ENCODE measurements at places on chromosomes 11 and 22. TPM values are rescaled to one million over a fixed set of nuclear protein-coding genes. Genes with fewer than 3 reads are reported as not detected.
A peak's percentile ranks its signal among the peaks of the same experiment; 100 is the strongest.

DNA sequence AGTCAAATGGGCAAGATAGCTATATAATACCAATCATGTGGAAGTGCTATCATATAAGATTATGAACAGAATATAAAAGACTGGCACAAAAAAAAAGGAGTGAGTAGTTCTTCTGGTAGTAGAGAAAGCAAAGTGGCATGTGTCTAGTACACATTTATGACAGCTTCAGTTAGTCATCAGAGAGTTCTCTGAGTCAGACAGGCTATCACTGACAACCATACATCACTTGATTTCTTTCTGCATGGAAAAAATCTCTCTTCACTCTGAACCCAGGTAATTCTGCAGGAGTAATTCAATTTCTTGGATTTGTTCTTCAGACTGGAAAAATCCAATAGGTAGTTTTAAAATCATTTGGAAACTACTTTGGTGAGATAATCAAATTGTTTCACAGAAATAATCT is 286.8 kb upstream of the ANO3 start:
- no peaks in the 10 kb centered on the region for H3K4me1 ChIP-seq
- no peaks in the 10 kb centered on the region for H3K27me3 ChIP-seq
- H3K4me3 ChIP-seq: no peak overlapping the region
- no peaks in the 10 kb centered on the region for H3K36me3 ChIP-seq
- no peak overlapping the region for H3K27ac ChIP-seq

GAS2 gene
- 0.77 TPM for total RNA-seq

- peaks cover 5% of the 10 kb centered on the region for H3K4me1 ChIP-seq
- no peak overlapping the region for H3K27ac ChIP-seq
- H3K27me3 ChIP-seq: peaks cover 16% of the 10 kb centered on the region
- H3K36me3 ChIP-seq: no peaks in the 10 kb centered on the region
- DNase-seq: no peak
- H3K4me3 ChIP-seq: no peak overlapping the region
Observed at GRCh38 chr11:67416416-67417335, 1.2 kb downstream of the CARNS1 start.

GRCh38 chr11:1936781-1937615 is 10.1 kb upstream of the MRPL23 start:
- no peaks in the 10 kb centered on the region for H3K4me1 ChIP-seq
- no peaks in the 10 kb centered on the region for H3K36me3 ChIP-seq
- no peak for DNase-seq
- no peaks in the 10 kb centered on the region for H3K27me3 ChIP-seq

GRCh38 chr11:125036933-125037332 is 26.2 kb upstream of the SLC37A2 start:
- H3K4me3 ChIP-seq: no peak overlapping the region
- peak; percentile 89 for DNase-seq
- H3K36me3 ChIP-seq: no peaks in the 10 kb centered on the region
- H3K27ac ChIP-seq: peak overlapping the region; percentile 23

MRGPRF gene
- total RNA-seq: 84.2 TPM

- no peak overlapping the region for H3K27ac ChIP-seq
- H3K4me3 ChIP-seq: no peak overlapping the region
- H3K27me3 ChIP-seq: no peaks in the 10 kb centered on the region
- no peaks in the 10 kb centered on the region for H3K36me3 ChIP-seq
Observed at GRCh38 chr11:126628450-126628789, 272.9 kb downstream of the ST3GAL4 start.

IGLL1 gene
- total RNA-seq: not detected

DNA sequence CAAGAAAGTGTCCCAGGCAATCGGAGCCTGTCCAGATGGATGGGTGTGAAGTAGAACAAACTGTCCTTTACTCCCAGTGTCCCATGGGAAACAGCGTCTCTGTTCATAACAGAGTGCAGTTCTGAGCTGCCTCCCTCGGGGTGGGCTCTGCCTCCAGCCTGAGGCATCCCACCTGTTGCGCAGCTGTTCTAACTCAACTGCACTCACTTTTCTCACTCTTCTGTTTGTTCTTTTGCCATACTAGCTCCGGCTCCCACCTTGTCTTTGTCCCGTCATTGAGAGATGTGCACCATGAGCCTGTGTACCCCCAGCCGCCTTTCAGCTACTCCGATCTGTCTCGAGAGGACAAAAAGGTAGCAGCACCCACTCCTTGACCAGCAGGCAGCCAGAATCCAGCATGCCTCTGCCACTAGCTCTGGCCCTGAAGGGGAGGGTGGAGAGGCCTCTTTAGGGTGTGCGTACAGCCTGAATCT is 20.7 kb upstream of the CDC42EP2 start:
- peak overlapping the region; percentile 100 for H3K27ac ChIP-seq
- H3K4me1 ChIP-seq: peaks cover 49% of the 10 kb centered on the region
- no peak overlapping the region for H3K4me3 ChIP-seq
- H3K36me3 ChIP-seq: peaks cover 10% of the 10 kb centered on the region
